Stimulated activated CD4-positive, alpha-beta T cell treated with anti-CD3 and anti-CD28 coated beads, Interleukin-1b, Interleukin-23, amount 100 ng/mL, for 1 hour (primary cell): ENCODE measurements at places on chromosomes 3 and 15.
A peak's percentile ranks its signal among the peaks of the same experiment; 100 is the strongest.

- no peak for DNase-seq
Measured at GRCh38 chr3:155809181-155809580, 3.1 kb upstream of the C3orf33 start.

- DNase-seq = no peak
Measured at GRCh38 chr3:191136347-191136746, 62.7 kb upstream of the OSTN start.

GRCh38 chr3:69767571-69767970 lies 28.3 kb downstream of the MITF start:
- no peak for DNase-seq

- no peak for DNase-seq
Measured at GRCh38 chr15:89023311-89023961, 64.8 kb upstream of the ABHD2 start.

DNA sequence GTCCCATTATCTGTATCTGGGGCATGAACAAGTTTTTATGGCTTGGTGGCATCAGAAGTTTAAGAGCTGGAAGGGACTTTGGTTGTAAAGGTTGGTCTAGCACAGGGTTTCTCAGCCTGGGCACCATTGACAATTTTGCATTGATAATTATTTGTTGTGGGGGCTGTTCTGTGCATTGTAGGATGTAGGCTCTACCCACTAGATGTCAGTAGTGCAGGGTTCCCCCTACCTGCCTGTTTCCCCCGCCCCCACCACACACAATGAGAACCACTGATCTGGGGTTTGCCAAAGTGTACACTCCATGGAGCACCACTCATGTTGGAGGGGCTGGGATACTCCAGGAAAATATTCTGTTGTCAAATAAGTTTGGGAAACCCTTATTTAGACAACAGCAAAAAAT lies 42.7 kb downstream of the PLCL2 start:
- no peak for DNase-seq

DNA sequence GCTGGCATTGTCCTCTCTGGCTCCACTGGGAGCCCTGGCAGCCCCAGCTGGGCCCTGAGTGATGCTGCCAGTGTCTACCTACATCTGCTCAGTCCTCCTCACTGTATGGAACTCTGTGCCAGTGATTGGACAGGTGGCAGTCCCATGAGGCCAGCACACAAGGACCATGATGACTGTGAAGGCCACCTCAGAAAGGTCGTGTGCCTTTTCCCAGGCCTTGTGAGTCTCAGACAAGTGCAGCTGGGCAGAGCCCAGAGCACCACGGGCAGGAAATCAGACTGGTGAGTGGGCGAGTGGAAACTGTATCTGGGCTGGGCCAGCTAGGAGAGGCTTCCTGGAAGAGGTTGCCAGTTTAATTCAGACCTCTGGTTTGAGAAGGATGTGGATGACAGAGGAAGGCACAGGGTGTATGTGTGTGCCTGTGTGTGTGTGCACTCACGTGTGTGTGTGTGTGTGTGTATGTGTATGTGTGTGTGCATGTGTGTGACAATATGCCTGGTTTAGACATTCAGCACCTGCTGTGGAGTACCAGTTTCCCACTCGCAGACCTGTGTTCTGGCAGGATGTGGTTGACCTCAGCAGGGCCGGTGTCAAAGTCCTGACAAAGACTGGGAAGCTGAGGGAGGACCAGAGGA lies 7.0 kb downstream of the MAPKAPK3 start:
- no peak for DNase-seq

DNA sequence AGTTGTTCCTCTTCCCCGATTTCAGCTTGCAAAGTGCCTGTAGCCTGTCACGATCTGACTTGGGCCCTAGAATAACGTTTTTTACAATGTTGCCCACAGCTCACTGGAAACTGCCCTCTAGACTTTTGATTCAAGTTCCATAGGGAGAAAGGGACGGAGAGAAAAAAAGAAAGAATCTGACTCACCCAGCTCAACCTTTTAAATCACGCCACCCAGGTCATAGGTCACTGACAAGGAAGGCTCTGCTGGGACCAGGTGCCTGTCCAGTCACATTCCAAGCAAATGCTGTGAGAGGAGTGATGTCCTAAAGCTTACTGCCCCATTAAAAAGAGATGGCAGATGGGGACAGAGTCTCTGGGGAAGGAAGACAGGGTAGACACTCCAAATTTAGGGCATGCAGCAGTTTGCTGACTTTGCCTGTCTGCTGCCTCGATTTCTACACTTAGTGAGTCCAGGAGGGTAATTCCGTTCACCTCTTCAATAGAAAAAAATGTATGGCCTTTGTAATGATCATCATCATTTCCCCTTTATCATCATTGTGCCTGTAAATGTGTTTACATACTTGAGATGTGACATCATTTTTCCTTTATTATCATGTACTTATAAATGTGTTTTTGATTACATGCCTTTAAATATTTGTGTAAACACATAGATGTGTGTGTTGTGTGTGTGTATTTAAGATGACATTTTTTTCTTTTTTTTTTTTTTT lies 8.4 kb upstream of the MYO1E start:
- no peak for DNase-seq

DNA sequence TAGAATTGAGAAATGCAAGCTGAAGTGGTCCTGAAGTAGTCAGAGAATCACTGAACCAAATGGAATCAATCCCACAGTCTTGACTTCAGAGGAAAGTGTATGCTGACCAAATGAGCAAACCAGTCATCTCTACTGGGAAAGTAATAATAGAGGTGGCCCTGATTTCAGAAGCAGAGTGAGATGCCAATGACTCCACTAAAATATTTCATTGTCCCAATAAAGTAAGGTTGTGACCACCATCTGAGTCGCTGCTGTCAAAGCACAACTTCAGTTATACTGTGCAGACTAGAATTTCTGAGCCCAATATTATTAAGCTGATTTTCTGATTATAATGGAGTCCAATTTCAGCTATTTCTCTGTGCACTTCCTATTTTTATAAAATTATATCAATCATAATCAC lies 334.4 kb upstream of the THBS1 start:
- DNase-seq = no peak

DNA sequence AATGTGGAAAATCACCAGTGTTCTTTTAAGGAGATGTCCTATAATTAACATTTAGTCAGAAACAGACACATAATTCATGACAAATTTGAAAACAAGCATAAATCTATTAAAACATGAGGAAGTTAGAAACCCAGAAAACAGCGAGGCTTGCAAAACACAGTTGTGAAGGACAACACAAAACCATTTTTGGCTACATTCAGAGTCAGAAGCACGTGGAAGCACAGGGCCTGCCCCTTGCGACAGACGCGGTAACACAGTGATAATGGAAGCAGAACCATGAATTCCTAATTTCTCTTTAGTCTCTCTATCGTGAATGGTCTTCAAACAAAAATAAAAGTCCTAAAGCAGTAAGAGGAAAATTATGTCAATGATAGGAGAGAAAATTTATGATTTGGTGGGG lies 12.2 kb downstream of the NCEH1 start:
- DNase-seq = no peak

GRCh38 chr15:92655178-92655995 lies at the start of gene FAM174B:
Gene FAM174B (minus strand): TSS chr15:92655775.
- DNase-seq = peak; percentile 17

DNA sequence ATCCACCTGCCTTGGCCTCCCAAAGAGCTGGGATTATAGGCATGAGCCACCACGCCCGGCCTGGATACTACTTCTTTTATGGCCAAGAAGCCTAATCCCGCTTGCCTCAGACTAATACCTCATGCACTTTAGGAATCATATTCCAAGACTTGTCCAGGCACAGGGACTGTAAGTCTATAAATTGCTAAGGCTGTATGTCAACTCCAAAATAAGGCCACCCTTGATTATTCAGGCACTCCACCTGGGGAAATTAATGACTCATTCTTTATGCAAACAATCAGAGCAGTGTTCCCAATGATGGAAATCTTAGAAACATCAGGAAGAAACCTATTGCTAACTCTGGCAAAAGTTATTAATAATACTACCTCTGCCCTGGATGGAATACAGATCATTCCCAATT lies 98.4 kb downstream of the ERC2 start:
- DNase-seq = no peak

DNA sequence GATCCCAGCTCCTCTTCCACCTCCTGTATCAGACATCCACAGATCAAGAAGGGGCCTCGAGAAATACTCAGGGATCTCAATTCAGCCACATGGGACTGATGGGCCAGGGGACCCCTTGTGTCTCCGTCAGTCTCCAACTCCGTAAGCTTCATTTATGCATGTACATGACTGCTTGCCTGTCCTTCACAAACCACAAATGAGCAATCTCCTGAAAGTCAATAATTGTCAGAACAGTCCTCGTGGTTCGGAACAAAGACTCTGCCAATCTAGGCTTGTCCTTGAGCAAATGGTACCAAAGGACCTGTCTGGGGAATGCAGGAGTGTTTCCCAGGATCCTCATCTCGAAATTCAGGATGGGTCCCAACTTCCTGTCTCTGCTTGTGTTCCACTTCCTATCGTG lies 20.8 kb downstream of the SLC12A8 start:
- no peak for DNase-seq

GRCh38 chr3:40801284-40801741 lies 276.6 kb downstream of the ZNF621 start:
- no peak for DNase-seq

DNA sequence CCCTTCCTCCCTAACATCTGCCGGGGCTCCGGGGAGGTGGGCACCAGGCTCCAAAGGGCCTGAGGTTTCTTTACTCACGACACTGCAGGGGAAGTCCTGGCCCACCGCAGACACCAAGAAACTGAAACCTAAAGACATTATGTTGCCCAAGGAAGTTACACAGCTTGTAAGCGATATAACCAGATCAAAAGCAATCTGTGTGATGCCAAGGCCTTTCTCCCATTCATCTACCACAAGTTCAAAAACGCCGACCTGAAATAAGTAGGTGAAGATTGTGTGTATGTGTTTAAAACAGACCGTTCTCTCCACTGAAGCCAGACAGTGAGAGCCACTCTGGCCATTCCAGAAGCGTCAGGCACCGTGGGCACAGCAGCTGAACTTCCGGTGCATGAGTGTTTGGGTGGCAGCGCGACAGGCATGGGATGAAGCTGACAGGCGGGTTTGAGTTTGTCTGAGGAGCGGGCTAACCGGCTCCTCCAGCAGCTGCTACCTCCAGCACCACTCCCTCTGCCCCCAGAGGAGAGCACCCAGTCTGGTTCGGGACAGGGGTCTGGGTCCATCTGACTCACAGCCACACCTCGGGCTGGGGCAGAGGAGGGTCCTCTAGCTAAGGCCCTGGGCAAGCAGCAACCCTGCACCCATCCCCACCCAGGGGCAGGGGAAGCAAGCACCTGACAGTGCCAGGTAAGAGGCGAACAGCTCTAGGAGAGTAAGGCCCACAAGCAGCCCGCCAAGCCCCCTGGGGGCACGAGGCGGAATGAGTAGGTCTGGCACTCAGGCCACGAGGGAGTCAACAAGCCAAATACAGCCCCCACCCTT lies 1.3 kb downstream of the TNK2 start:
- DNase-seq = peak; percentile 34

GRCh38 chr15:76327191-76328105 lies 9.1 kb upstream of the ISL2 start:
- no peak for DNase-seq

- DNase-seq = no peak
Measured at GRCh38 chr3:43031889-43032545, 52.9 kb downstream of the GASK1A start.

DNA sequence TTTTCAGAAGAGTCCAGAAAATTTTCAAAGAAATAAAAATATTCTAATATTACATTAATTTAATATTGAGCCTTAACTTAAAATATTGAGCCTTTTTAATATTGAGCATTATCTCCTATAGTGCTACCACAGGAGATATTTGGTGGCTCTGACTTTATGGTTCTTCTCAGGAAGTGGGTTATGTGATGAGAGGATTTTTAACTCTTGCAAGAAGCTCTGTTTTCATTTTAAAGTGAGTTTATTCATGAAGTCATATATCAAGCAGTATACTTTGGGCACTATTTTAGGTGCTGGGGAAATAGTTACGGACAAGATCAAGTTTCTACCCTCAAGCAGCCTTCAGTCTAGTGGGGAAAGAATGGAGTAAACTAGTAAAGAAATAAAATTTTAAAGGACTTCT lies 13.4 kb upstream of the MBNL1 start:
- DNase-seq = no peak

DNA sequence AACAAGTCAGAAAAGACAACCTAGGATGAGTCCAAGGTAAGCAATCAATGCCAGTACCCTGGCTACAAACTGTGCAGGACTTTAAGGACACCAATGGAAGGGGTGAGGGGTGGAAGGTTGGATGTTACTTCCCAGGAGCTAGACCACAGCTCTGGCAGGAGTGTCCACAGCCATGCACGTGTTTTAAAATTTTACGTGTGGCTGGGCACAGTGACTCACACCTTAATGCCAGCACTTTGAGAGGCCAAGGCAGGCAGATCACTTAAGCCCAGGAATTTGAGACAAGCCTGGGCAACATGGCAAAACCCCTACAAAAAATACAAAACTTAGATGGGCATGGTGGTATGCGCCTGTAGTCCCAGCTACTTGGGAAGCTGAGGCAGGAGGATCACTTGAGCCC lies 14.7 kb upstream of the HDC start:
- no peak for DNase-seq

- no peak for DNase-seq
Measured at GRCh38 chr3:126883241-126883640, 99.7 kb upstream of the PLXNA1 start.

- DNase-seq = no peak
Measured at GRCh38 chr15:68348081-68348480, 70.5 kb downstream of the FEM1B start.

GRCh38 chr3:113261063-113261625 lies 49.8 kb downstream of the BOC start:
- DNase-seq = no peak

- DNase-seq = no peak
Measured at GRCh38 chr3:29889215-29889614, 608.3 kb downstream of the RBMS3 start.

GRCh38 chr3:78887547-78888011 lies 880.2 kb downstream of the ROBO1 start:
- DNase-seq = no peak

DNA sequence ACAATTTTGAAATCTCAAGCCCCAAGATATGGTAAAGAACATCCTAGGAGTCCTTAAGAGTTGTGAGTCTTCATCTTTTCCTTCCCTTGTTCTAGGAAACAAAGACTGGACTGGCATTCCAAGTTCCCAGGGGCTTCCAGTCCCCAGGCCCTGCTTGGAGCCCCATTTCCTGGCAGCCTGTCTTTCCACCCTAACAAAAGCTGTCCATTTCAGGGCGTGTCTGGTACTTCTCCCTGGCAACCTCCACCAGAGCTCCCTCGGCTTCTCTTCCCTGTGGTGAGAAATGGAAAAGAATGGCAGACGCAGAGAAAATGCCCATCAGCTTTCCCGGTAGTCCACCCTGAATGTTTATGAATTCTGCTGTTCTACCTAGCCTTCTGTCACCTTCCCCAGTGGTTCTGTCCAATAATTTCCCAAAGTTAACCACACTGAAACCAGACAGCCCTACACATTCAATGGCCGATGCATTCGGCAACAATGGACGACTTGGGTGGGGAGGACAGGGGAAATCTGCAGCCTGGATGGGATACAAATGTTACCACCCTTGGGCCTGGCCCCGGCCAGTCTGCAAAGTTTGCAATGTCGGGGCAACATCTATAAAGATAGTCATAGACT lies 6.8 kb downstream of the RAB6B start:
- DNase-seq = no peak

GRCh38 chr3:63746211-63746610 lies 72.9 kb upstream of the C3orf49 start:
- no peak for DNase-seq
